ENCODE measurements at places on chromosomes 1 and 21.

GRCh38 chr1:47378147-47378546 is 37.9 kb upstream of the FOXE3 start:
- DNase-seq, result no peak

DNA sequence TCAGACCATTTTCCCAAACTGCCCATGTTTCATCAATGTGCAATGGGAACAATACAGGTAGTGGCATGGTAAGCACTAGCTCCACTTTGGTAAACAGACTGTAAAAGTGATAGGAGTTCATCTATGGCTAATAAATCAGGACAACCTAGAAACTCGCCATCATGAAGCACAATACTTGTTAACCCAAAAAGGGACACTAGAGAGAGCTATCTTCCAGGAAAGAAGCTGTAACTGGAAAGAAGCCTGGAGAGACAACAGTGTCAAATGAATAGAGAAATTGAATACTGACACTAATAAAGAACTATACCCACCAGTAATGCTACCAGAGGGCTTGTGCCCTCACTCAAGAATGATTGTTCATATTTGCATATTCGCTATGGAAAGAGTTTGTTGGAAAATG is 164.7 kb upstream of the RGS18 start:
- DNase-seq, result no peak

DNA sequence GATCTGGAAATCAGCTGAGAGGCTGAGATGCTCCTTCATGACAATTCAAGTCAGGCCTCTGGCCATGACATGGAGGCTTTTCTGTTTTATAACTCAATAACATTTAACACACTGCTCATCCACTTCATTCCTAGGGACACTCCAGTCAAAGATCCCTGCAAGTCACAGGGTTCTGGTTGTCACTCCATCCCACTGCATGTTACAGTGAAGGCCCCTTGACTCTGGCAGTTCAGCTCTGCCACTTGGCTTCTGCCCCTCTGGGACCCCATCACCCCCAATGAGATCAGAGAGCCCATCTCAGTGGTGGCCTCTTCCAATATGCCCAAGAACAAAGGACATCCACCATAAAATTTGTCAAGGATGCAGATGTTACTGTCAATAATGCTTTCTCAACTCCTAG is 10.0 kb upstream of the FAM110D start:
- DNase-seq, result no peak

GRCh38 chr1:208156310-208156709 is 87.9 kb downstream of the PLXNA2 start:
- DNase-seq, result no peak

- DNase-seq, result no peak
These were observed 35.8 kb downstream of the LAMC1 start for GRCh38 chr1:183058851-183059502.

DNA sequence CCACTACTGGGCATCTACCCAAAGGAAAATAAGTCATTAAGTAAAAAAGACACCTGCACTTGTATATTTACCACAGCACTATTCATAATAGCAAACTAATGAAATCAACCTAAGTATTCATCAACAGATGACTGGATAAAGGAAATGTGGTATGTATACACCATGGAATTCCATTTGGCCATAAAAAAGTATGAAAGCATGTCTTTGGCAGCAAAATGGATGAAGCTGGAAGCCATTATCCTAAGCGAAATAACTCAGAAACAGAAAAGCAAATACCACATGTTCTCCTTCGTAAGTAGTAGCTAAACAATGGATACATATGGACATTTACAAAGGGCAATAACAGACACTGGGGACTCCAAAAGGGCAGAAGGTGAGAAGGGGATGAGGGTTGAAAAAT is 485.7 kb upstream of the BRINP3 start:
- DNase-seq, result no peak

DNA sequence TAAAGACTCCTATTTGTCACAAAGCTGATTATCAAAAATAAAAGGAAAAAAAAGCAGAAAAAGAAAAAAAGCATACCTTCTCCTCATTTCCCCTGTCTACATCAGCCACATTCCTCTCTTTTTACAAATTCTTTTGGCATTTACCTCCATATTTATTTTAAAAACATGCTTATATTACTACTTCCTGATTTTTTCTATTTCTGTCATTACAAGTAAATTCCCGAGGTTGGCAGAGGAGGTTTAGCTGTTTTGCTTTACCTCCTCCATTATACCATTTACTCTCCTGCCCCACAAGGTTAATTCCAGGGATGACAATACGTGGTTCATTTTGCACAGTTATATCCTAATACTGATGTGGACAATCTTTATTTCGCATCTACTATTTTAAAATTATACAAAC is 26.3 kb upstream of the CD34 start:
- no peak for DNase-seq

- DNase-seq, result peak; percentile 66
These were observed at the start of gene NLRP3 for GRCh38 chr1:247415423-247416361. Gene NLRP3, plus strand, starts transcription at chr1:247416173. Its CDS starts 2,628 bp downstream, at chr1:247418801.

DNA sequence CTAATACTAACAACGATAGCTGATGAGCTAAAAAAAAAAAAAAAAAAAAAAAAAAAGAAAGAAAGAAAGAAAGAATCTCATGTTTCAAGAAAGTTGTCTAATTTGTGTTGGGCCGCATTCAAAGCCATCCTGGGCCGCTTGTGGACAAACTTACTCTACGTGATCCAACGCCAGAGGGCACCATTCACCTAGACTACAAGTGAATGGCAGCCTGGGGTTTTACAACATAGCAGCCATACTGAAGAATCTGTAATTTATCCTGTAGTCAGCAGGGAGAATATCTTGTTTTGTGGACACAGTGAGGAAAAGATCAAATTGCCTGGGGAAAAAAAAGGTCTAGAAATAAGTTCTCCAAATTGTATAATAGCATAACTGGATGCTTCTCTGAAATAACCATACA is 47.0 kb downstream of the CYP2J2 start:
- peak; percentile 36 for DNase-seq

DNA sequence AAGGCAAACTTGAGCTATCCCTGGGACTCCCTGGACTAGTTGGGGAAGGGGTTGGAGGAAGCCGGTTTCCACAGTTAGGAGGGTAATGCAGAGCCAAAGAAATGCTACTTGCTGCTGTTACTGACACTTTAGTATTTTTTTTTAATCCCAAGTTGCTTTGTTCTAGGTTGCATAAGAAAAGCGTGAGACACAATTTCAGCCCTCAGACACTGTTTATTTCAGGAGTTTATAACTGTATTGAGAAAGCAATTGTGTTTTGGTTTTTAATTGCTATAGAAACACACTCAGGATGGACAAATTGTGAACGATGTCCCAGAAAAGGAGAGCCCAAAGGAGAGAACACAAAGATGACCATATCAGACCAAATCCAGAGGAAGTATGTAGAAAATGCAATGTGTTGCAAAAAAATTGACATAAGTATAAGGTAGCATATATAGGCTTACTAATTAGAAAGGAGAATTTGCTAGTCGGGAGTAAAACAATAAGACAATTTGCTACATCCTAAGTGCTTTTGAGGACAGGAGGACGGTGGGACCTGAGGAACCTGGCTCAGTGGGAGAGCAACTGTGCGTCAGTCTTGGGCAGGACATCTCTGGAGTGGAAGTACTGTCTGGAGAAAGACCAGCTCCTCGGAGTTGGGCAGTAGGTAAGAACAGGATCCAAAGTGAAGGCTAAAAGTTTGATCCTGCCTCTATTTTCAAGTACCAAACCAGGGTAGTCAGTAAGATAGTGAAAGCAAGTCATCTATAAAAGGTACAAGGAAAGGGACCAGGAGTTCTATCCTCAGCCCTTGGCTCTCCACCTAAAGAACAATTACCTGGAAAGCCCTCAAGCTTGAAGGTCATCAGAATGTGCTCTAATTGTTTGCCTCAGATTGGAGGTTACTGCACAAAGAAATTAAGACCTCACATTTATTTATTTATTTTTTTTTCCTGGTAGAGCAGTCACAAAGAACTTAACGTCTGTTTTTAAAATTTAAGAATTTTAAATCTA is 39.9 kb downstream of the DIPK1A start:
- DNase-seq, result no peak

GRCh38 chr1:30409476-30410152 is 313.8 kb downstream of the MATN1 start:
- DNase-seq, result no peak

GRCh38 chr21:25025596-25025995 is 581.7 kb downstream of the MRPL39 start:
- no peak for DNase-seq

- no peak for DNase-seq
These were observed 385.2 kb downstream of the NUF2 start for GRCh38 chr1:163706915-163707314.

GRCh38 chr1:58785442-58786058 is 1.7 kb upstream of the JUN start:
- peak; percentile 73 for DNase-seq

- no peak for DNase-seq
These were observed 733.1 kb downstream of the MATN1 start for GRCh38 chr1:29990304-29990703.

DNA sequence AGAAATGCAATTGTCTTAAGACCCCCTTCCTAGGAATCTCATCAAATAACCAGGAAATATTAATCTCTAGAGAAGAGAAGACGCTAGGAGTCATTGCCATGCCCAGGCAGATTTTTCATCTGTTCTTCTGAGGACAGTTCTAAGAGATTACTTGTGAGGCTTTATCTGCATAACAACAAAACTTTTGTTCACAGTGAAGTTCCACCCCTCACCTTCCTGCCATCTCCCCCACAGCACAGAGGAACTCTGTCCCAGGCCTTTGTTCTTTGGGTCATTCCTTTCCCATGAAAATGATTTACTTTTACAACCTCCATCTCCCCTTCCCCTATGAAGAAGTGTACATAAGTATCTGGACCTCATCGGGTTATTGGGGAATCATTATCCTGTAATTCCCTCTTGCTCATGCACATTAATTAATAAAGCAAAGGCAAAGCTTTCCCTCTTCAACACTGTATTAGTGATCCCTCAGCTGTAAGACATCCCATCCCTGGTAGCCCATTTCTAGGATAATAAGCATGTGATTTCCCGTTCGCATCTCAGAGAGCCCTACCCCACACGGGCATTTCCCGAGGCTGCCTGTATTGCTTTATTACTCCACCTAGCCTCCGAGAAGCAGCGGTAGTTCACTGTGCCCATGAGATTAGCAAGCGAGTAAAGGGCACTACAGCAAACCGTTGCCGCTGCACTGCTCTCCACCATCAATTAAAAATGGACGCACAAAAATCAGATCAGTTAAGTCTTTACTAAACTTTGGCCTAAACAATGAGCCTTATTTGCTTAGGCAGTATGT is 384.4 kb upstream of the CAMK1G start:
- no peak for DNase-seq

- DNase-seq, result no peak
These were observed 122.8 kb downstream of the PLPPR5 start for GRCh38 chr1:98881901-98882300.

- DNase-seq, result no peak
These were observed 65.3 kb downstream of the TENT5C start for GRCh38 chr1:117670976-117671780.

- DNase-seq, result no peak
These were observed 4.9 kb upstream of the SLX9 start for GRCh38 chr21:44934797-44935532.

- DNase-seq, result no peak
These were observed 87.7 kb downstream of the LACTBL1 start for GRCh38 chr1:22884806-22885530.

DNA sequence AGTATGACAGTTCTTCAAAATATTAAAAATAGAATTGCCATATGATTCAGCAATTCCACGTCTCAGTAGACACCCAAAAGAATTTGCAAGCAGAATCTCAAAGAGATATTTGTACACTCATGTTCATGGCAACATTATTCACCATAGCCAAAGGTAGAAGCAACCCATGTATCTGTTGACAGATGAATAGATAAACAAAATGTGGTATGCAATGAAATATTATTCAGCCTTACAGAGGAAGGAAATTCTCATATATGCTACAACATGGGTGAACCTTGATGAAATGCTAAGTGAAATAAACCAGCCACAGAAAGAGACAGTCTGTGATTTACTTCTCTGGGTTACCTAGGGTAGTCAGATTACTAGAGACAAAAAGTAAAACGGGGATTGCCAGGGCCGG is 47.0 kb downstream of the NAV1 start:
- DNase-seq, result no peak

DNA sequence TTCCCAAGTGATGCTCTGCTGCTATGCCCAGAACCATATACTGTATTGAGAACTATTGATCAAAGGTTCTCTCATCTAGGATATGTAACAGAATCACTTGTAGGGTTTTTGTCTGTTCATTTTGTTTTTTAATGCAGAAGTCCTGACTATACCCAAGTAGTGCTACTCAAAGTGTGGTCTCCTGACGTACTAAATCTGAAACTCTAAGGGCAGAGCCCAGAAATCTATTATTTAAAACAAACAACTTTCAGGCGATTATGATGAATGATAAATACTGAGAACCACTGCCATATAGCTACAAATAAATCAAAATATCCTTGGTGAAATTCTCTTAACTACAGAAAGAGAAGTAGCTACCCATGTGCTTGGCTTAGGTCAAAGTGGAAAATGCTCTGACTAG is 10.1 kb downstream of the ZZZ3 start:
- DNase-seq, result no peak

DNA sequence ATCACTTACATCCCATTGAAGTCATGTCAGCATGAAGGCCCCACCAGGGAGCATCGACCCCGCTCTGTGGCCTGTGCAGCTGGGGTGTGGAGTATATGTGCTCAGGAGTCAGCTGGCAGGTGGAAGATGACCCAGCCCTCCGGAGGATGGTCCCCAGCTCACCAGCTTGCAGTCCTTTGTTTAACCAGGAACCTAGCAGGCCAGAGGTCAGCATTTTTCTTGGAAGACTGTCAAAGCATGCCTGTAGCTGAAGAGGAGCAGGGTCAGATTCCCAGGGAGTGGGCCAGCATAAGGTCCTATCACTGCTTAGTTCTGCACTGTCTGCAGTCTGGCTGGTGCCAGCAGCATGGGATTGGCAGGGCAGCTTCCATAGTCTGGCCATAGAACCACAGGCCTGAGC is 12.7 kb downstream of the NFASC start:
- DNase-seq, result no peak

- DNase-seq, result no peak
These were observed 102.0 kb upstream of the SGIP1 start for GRCh38 chr1:66431999-66432398.

DNA sequence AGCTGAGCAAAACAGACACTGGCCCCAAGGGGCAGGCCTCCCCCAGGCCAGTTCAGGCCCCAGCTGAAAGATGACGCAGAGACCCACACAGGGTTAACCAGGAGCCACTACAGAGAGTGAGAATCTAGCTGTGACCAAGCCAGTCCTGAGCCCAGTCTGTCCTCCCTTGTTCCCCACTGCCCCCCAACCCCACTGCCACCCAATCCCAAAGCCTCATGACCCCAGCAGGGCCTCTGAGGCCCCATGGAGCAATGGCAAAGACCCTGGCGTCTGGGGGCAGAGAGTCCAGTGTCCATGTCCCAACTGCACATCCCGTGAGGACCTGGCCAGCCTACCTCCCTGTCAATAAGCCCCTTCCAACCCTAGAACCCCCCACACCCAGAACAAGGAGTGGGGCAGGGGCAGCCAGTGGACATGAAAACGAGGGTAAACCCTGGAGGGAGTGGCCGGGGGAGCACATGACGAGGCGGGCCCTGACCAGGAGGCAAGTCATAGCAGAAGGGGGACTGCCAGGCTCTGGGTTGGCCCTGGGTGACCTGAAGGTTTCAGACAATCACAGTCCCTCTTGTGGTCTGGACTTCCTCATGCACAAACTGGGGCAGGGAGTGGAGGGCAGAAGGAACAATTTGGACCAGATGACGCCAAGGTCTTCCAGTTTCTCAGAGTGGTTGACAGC is 100.5 kb downstream of the GLIS1 start:
- no peak for DNase-seq

GRCh38 chr21:38993561-38993960 is 187.8 kb downstream of the ETS2 start:
- peak; percentile 30 for DNase-seq

Measured in urothelium cell line (cell line).